Kasumi-1 (cell line): ENCODE measurements at places on chromosomes 1 and 21.

- no peak for DNase-seq
These were observed 10.3 kb upstream of the NBPF11 start for GRCh38 chr1:148162363-148162762.

- peak; percentile 21 for DNase-seq
These were observed 641 bp upstream of the ZBTB21 start for GRCh38 chr21:42010507-42011495.

- DNase-seq = no peak
These were observed 54.4 kb downstream of the DOP1B start for GRCh38 chr21:36210779-36211659.

DNA sequence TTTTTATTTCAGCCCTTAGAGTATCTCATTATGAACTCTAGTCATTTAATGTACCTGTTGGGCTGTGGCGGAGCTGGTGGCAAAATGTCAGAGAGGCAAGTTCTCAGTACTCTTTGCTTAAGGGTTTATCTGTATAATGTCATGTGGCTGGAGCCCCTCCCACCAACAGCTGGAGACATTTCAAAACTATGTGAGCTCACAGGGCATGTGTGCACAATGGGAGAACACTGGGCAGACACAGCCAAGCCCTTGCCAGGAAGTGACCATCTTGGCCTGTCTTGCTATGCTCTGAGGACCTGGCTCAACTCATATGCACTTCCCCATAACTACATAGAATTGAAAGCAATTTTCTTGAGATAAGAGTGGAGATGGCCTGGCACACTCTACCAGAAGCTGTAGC lies 296.4 kb downstream of the PTPRU start:
- DNase-seq = no peak

DNA sequence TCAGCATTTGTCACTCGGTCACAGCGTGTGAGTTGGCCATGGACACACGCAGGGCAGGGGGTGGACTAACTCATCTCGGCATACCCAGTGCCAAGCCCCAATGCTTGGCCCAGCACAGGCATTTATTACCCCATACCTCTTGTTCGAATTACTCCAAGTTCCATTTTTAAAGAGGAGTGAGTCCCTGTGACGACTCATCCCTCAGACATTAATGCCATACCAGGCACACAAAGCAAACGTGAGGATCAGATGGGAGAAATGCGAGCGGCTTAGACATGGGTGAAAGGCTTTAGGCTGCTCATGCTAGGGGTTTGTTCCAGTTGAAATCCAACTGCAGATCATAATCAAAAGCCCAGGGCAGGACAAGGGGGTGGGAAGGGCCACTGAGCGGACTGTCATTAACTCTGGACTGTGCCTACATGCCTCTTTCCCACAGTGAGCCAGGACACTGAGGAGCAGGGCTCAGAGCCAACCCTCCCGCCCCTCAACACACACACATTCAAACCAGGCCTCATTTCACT lies 118.5 kb upstream of the NGF start:
- no peak for DNase-seq

- DNase-seq = peak; percentile 99
These were observed 14.1 kb downstream of the HENMT1 start for GRCh38 chr1:108646648-108647269.

DNA sequence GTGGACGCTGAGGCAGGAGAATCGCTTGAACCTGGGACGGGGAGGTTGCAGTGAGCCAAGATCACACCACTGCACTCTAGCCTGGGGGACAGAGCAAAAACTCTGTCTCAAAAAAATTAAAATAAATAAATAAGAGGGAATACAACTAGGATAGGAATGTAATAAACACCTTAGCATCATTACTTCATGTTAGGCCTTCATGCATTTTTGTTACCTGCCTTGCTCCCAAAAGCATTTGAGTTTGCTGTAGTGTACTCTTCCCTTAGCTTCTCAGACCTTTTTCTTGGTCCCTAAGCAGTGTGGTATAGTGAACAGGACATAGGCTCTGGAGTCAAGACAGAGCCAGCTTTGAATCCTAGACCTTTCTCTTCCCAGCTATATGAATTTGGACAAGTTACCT lies 2.8 kb upstream of the OSCP1 start:
- DNase-seq = no peak

DNA sequence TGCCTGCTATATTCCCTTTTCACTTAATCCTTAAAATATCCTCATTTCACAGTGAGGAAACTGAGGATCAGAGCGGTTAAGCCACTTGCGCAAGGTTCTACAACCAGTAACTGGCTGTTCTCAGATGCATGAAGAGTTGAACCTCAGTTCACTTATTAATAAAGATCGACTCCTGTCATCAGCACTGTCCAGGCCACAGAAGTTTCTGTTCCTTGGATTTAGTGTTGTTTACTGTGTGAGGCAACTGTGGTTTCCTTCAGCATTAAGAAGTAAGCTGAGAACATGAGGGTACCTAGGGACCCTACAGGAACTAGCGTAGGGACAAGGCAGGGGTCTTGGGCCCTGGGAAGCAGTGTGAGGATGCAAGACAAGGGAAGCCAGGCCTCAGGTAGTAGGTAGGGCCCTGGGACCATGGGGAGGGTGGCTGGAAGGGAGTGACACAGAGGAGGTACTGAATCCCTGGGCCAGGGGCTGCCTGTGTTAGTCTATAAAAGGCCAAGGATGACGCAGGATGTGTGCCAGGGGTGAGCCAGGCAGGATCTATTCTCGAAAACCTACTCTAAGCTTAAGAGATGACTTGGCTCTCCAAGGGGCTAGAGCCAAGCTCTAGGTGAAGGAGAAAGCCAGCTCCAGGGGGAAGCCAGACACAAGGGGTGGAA lies 181.2 kb upstream of the CSF3R start:
- no peak for DNase-seq

DNA sequence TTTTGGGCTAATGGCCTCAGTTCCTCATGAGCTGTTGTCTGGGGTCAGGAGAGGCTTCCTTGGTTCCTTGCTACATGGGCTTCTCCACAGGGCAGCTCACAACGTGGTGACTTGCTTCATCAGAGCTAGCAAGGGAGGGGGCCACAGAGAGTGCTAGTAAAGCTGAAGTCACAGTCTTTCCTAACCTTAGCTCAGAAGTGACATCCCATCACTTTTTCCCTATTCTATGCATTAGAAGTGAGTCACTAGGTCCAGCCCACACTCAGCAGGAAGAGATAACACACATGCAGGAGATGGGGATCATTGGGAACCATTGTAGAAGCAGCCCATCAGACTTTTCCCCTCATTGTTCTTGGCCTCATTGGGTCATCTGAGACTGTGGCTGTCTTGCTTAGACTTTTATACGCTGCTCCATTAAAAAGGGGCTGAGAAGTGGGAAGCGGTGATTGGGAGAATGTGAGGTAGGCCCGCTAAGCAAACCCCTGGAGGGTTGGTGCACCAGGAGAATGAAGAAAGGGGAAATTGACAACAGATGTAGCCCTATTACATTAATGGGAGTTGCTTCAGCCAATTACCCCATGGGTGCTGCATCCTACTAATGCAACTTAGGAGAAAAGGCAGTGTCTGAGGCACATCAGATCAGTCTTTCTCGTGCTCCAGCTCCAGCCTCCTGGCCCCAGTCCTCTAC lies 22.1 kb upstream of the IGSF21 start:
- no peak for DNase-seq

DNA sequence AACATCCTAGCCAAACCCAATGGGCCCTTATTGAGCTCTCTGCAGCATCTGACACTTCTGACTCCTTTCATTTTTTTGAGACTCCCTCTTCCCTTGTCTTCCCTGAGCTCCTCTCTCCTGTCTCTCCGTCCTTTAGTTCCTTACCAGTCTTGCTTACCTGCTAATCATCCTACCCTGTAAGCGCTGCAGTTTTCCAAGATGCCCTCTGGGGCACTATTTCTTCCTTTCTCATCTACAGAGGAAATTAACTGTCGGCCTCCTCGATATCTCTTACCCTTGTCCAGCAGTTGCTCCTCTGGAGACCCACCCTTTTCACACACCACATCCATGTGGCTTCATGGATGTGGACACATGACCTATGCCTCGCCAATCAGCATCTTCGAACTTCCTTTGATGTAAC lies 6.8 kb downstream of the GPR161 start:
- DNase-seq = no peak
